GM13976 (cell line): ENCODE measurements at places on chromosomes 3 and 15.
A peak's percentile ranks its signal among the peaks of the same experiment; 100 is the strongest.

GRCh38 chr15:57144448-57144847, 226.0 kb downstream of the TCF12 start:
- no peak for DNase-seq

GRCh38 chr3:121431726-121432517, 113.9 kb downstream of the POLQ start:
- peak; percentile 62 for DNase-seq

GRCh38 chr3:12476238-12476897, 7.9 kb upstream of the TSEN2 start:
- DNase-seq = no peak

DNA sequence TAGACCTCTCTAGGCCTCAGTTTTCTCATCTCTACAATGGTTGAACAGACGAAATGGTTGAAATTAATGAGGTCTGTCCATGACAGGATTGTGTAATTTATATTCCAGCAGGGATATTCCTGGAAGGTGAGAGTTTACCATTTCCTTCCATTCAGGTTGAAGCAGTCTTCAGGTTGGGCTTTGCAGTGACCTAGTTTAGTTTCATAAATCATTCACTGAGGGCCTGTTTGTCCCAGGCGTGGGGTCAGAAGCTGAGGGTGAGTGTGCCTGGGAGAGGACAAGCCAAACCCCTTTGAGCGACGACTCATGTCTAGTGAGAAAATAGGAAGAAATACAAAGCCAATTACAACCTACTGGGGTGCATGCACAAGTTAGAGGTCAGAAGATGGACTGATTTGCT, 57.2 kb upstream of the CACNA2D3 start:
- no peak for DNase-seq

GRCh38 chr3:123290107-123290930, 88.6 kb downstream of the SEC22A start:
- DNase-seq = no peak

- DNase-seq = no peak
These were observed 884.7 kb downstream of the NAALADL2 start for GRCh38 chr3:175743733-175744400.

- DNase-seq = no peak
These were observed 545.7 kb downstream of the TBL1XR1 start for GRCh38 chr3:176651622-176652021.

GRCh38 chr3:177812492-177812891, 615.2 kb upstream of the TBL1XR1 start:
- DNase-seq = no peak

DNA sequence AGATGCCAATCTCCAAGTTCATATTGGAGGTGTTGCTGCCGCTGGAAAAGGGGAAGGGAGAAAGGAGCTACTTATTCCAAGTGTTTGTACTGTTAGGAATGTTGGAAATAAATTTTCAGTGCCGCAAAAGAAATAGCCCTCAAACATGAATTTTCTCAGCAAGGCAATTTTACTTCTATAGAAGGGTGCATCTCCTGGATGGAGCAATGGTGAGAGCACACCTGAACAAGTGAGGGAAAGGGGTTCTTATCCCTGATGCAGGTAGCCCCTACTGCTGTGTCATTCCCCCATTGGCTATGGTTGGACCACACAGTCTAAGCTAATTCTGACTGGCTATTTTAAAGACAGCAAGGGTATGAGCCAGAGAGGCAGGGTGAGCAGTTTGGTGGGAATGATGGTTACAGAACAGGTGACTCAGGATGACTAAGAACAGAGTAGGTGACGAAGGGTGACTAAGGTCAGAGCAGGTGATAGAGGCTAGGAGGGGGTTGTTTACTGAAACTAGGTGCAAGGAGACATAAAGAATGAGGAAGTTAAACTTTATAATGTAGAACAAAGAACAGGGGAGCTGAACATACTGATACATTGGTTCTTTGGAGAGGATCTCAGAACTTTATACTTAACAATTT, 503.5 kb downstream of the EDEM1 start:
- DNase-seq = no peak

GRCh38 chr3:130792246-130792645, 45.6 kb upstream of the PIK3R4 start:
- DNase-seq = no peak

DNA sequence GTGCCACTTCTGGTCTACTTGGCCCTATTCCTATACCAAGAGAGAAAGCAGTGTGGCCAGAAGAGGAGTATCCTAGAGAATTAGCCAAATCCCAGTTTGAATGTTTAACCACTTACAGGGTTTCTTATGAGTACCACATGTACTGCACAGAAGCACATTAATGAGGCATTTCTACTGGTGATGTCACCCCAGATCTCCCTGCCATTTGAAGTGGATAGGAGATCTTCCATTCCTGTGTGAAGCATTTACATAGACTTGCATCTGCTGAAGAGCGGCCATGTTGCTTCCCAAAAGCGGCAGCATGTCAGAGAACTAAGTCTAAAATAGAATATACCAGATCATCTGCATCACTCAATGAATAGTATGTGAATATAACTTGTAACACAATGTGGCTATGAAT, 108.4 kb upstream of the TUSC7 start:
- no peak for DNase-seq

DNA sequence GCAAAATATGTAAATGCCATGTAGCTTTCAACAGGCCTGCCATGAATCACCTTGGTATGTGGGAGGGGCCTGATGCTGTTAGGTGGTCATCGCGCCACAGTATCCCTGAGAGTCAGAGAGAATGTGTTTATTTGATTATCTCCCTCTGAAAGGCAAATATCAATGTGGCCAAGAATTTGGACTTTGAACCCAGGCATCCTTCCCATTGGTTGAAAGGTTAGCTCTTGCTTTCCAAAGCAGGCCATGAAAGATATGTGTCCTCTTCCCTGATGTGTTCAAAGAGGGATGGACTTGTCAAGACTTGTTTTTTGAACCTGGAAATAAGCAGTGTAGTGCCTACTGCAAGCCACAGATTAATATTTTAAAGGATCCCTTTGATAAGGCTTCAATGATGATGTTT, 36.7 kb downstream of the SRP14 start:
- DNase-seq = no peak

DNA sequence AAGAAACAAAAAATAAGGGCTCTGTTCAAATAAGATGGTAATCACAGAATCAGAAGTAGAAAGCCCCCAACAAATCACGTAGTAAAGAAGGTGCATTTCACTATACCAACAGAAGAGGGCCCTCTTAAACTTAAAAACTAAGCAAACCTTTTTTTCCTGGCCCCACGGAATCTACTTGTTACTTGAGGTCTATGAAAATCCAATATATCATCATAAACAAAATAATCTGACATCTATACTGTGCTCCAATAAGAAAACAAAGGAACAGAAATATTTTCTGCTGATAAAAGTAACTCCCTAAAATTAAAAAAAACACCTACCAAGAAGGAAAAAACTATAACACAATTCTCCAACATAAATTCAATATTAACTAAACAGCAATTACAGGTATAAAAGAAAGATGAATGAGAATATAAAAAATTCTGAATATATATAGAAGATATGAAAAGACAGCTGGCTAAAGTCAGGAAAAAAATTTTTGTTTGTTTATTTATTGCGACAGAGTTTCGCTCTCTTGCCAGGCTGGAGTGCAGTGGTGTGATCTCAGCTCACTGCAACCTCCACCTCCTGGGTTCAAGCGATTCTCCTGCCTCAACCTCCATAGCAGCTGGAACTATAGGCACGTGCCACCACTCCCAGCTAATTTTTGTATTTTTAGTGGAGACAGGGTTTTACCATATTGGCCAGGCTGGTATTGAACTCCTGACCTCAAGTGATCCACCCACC, 81.8 kb downstream of the CLASP2 start:
- DNase-seq = peak; percentile 39

GRCh38 chr15:70585707-70586034, 177.7 kb downstream of the UACA start:
- DNase-seq = no peak

DNA sequence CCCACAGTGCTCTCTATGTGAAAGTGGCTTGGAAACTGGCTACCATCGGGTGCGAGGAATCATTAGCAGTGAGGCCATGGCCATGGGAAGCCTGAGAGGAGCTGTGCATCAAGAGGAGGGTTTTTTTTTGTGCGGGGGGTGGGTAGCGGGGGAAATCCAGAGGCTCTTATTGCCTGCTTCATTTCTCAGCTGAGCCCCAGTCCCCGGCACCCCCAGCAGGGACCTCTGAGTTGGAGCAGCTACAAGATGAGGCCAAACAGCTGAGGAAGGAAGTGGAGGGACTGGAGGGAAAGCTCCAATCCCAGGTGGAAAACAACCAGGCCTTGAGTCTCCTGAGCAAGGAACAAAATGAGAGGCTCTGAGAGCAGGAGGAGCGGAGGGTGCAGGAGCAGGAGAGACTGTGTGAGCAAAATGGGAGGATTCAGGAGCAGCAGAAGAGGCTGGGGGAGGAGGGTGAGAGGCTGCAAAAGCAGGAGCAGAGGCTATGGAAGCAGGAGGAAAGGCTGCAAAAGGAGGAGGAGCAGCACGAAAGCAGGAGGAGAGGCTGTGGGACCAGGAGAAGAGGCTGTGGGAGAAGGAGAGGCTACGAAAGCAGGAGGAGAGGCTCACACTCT, 76.7 kb downstream of the ADAMTS7 start:
- no peak for DNase-seq

- no peak for DNase-seq
These were observed 213.7 kb upstream of the ALCAM start for GRCh38 chr3:105152987-105153386.

DNA sequence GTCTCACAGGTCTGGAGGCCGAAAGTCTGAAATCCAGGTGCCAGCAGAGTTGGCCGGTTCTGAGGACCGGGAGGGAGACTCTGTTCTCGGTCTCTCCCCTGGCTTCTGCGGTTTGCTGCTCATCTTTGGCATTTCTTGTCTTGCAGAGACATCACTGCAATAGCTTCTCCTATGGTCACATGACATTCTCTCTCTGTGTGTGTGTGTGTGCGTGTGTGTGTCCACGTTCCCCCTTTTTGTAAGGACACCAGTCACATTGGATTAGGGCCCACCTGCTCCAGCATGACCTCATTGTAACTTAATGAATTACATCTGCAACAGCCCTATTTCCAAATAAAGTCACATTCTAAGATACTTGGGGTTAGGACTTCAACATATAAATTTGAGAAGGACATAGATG, 12.4 kb upstream of the ATP10A start:
- DNase-seq = no peak

- no peak for DNase-seq
These were observed 10.1 kb downstream of the BCL2L10 start for GRCh38 chr15:52102463-52102862.

DNA sequence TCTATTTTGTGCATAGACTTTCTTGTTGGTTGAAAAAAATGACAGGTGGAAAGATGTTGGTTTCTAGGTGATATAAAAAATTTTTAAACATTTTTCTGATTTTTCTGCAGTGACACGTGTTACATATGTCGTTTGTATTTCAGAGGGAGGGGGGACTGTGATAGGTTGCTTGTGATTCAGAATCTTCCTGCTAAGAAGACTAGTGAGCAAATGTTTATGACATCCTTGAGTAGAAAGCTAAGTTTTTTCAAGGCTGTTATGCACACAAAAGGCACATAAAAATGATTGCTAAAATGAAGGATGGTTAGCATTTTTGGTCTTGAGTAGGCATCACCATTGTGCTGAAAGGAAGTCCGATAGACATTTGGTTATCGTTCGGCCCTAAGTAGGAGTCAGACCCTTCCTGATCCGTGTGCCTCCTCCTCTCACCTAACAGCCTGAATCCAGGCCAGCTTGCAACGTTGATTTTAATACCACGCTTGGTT, 1.5 kb downstream of the ZNF639 start:
- peak; percentile 50 for DNase-seq

- DNase-seq = no peak
These were observed 6.1 kb upstream of the CP start for GRCh38 chr3:149227591-149228268.

DNA sequence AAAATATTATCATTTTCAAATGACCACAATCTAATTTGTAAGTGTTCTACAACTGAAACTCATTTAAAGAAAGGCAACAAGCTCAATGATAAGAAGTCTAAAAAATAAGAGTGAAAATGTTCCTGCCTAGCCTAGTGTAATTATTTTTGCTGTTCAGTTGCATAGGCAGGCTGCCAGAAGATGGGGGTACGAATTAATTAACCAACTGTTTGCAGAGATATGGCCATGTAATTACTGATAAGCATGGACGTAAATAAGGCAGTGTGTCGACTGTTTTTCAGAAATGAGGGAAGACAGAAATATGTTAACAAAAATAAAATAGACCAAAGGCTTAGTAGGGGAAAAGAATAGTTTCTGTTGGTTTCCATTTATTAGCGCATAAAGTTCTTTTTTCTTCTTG, 24.7 kb upstream of the SCAANT1 start:
- DNase-seq = no peak

DNA sequence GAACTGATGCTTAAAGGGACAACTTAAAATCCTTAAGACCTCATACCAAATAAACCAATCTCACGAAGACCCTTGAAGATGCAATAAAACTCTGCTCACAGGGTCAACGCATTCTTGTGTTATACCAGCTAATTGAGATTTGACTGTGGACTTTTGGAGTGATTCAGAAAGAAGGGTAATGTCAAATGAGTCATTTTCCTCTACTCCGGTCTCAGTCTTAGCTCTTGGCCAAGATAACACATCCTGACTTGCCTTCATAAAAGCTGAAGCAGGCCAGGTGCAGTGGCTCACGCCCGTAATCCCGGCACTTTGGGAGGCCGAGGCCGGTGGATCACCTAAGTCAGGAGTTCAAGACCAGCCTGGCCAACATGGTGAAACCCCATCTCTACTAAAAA, 3.8 kb downstream of the PKM start:
- no peak for DNase-seq

GRCh38 chr3:59684766-59685165, 634.9 kb upstream of the CFAP20DC start:
- DNase-seq = no peak

DNA sequence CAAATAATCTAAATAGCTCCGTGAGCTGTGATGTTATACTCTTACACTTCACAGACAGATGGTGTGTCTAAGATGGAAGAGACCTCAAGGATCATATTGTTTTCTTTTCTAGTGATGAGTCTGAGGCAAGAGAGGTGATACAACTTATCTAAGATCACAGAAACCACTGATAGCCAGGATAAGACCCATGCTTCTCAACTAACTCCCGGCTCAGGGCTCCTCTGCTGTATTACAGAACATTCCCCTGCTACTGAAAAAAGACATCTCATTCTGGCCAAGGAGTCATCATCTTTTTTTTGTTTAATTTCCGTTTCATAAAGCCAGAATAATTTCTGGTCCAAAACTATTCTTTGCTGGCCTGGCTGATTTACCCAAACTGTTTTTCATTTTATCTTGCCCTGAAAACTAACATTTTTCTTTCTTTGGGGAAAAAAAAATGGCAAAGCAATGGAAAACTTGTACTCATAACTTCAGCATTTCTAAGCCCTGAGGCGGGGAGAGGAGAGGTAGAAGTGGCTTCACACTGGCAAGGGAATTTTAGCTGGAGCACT, 46.9 kb upstream of the GAP43 start:
- no peak for DNase-seq

DNA sequence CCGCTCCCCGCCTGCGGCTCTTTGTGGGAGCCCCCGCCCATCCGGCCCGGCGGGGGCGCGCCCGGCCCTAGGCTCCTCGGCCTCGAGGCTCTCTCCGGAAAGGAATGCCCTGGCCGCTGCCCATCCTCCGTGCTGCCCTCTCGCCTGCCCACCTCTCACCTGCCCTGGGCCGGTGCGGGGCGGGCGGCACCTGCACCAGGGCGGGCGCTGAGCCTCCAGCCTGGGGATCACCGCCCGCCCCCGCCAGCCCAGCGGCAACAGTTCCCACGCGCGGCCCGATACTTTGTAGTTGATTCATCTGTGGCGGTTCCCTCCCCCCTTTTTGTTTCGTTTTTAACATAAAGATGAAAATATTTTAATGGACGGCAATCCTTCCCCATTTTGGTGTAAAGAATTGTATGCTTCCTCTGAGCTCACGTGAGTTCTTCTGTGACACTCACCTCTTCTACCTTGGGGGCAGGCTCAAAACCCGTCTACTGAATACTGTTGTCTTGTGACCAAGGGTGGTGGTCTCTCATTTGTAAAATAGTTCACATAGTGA, 1.9 kb downstream of the KLF13 start:
- peak; percentile 73 for DNase-seq
